ENCODE measurements at places on chromosomes 7 and 10.

DNA sequence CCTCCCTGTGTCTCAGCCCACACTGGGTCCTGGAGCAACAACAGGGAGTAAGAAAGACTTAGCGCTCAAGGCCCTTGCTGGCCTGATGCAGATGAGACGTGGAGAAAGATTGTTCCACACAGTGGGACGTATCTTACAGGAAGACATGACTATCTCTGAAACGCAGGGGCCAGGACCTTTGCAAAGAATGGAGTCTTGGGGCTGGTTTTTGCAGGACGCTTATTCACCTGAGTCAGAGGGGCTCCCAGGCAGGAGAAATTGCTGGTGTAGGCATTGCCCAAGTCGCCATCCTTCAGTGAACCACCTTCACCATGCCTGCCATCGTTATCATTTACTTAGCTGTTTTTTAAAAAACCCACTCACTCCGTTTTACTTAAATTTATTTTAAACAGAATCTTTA lies 11.8 kb upstream of the GDF10 start:
- DNase-seq: no peak

- DNase-seq: no peak
These were observed 98.7 kb downstream of the CTBP2 start for GRCh38 chr10:125061557-125062226.

DNA sequence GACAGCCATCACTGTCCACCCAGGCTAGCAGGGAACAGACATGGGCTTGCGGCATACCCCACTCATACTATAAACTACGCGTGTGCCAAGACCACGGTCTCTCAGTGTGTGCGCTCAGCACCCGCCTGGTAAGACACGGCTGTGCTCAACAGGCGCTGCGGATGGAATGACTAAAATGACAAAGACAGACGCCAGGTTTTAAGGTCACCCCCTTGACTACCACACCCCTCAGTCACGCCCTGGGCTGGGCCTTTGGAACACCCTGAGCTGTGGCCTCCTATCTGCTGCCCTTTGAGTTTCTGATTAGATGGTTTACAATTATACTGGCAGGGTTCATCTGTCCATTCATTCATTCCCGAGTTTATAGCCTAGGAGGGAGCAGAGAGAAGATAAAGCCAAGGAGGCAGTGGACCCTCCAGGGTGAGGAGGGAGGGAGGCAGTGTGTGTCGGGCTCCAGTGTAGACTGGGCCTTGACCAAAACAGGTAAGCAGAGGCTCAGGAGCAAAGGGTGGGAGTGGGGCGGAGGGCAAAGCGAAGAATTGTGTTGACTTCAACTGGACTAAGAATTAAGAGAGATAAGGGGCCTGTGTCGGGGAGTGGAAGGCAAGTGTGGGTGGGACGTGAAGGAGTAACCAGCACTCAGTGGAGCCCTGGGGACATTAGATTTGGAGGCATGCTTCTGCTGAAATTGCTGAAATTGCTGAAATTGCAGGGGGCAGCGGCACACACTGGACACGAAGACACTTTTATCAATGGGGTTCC lies 35.0 kb downstream of the TNS3 start:
- no peak for DNase-seq

DNA sequence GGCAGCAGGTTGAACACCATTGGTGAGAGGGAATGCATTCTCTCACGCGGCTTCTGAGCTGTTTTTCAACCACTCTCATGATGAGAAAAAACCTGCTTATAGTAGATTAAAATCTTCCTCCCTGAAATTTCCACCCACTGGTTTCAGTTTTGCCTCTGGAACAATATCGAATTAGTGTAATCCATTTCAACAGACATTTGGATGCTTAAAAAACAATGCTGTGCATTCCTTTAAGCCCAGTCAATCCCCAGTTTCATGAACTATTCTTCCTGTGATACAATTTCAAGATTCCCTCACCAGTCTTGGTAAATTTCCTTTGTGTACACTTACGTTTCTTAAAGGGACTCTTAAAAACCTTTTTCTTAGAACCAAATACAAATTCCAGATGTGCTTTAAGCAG lies 89.6 kb downstream of the ITIH5 start:
- no peak for DNase-seq

DNA sequence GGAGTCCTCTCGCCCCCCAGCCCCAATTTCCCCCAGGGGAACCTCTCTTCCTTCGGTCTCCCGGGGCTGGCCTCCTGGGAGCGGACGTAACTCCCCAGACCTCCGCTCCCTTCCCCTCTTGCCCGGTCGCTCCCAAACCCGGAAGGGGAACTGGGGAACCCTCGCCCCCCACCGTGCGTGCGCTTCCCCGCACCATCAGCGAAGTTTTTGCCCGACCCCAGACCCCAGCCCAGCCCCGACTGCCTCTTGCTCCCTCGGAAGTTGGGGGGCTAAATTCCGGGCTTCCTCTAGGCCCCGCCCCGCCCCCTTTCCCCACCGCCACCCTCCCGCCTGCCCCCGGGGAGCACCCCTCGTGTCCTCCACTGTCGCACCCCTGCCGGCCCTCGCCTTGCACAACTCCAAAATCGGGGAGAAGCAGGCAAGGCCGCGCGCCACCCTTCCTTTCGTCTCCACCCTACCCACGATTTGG lies 436 bp downstream of the GNB2 start:
- DNase-seq: no peak

- no peak for DNase-seq
These were observed 19.1 kb downstream of the PLPP4 start for GRCh38 chr10:120475844-120476791.

GRCh38 chr7:128812514-128813168 lies 17.6 kb upstream of the FLNC start:
- no peak for DNase-seq

GRCh38 chr7:38870147-38870546 lies 38.8 kb downstream of the VPS41 start:
- no peak for DNase-seq

DNA sequence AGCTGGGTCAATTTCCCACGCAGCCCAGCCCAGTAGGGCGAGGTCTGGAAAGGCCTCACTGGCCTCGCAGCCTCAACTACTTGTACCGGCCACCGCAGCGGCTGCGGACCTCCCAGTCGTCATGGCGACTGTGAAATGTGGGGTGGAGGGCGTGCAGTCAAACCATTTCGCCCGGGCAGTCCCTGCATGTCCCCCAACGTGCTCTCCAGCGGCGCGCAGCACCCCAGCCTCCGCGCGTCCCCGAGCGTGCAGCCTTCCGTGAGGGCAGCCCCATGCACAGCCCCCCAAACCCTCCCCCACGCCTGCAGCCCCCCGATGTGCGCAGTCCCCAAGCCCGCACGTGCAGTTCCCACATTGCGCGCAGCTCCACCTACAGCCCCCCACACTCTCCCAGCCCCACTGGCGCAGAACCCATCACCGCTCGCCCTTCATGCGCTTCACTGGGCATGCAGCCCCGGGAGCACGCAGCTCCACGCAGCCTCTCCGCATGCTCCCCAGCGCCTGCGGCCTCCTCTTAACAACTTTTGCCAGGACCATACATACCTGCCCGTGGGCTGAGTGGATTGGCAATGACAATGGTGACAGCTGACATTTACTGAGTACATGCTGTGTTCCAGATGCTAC lies 34.5 kb upstream of the SFTPD start:
- DNase-seq: no peak

- DNase-seq: no peak
These were observed 107.8 kb downstream of the SRI start for GRCh38 chr7:88111954-88112471.

DNA sequence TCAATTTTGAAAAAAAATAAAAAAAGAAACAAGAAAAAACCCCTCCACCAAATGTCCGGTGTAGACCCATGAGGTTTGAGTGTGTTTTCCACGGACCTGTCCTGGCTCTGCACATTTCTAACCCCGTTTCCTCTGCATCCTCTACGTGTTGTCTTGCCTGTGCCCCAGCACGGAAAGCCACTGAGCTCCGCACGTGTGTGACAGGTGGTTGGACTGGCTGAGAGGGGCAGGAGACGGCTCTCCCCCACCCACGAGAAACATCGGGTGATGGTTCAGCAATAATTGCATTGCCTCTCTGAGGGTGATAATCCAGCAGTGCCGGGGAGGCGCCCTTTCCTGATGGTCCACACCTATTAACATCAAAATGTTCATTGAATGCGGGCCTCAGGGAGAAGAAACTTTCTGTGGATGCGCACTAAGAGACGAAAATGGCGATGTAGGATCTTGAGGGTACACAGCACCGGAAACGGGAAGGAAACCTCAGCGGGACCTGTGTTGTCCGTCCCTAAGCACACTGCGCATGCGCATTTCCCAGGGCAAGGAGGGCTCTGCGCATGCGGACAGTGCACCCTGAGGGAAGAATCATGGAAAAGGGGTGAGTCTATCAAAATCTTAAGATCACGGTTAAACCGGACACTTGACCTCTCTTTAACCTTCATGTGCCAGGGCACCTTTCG lies 470.1 kb upstream of the ADARB2 start:
- DNase-seq: no peak

DNA sequence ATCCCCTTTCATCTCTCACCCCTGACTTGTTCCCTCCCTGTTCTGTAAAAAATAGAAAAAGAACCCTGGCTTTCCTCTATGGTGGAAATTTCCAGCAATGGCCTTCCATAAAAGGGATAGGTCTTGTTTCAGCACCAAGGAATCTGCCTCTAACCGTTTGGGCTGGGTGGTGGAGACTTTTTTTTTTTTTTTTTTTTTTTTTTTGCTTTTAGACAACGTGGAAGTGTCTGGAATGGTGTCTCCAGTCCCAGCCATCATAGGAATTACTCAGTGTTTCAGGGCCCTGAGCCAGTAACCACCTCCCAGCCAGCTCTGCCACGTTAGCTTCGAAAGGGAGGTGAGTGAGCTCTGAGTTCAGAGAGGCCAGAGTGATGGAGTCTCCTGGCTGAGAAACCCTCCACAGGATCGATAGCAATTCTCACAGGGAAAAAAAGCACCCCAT lies 97.3 kb upstream of the COL1A2 start:
- DNase-seq: no peak

DNA sequence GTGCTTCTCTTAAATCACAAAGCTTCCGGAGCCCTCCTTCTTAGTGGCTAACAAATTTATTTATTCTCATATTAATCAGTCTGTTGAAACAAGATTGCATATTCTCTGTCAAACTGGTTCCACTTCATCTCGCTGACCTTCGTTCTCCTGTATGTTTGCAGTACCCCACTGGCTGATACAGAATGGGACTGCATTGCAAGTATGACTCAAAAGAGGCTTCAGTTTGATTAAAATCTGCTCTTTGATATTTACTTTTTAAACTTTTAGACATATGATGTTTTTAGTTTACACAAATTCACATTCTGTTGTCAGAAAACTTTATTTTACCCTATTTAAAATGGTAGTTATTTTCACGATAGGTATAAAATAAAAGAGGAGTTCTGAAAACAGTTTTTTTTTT lies 14.3 kb upstream of the ARHGAP12 start:
- DNase-seq: no peak

GRCh38 chr10:60652628-60653027 lies 125.7 kb upstream of the CDK1 start:
- no peak for DNase-seq

DNA sequence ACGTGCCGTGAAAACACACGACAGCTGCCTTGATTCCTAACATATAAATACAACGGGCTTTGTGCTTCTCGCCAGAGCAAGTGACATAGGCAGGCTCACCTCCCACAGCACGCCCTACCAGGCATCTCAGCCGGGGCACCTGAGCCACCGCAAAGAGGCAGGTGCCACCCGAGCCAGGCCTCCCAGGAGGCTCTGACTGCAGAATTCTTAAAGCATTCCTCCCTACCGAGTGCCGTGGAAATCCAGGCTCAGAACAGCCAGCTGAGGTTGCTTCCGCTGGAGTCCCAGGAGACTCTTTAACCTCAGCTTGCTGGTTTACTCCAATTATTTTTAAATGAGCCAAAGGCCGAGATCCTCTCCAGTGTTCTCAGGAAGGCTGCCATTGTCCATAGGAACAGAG lies 206.5 kb downstream of the USP6NL start:
- DNase-seq: no peak

DNA sequence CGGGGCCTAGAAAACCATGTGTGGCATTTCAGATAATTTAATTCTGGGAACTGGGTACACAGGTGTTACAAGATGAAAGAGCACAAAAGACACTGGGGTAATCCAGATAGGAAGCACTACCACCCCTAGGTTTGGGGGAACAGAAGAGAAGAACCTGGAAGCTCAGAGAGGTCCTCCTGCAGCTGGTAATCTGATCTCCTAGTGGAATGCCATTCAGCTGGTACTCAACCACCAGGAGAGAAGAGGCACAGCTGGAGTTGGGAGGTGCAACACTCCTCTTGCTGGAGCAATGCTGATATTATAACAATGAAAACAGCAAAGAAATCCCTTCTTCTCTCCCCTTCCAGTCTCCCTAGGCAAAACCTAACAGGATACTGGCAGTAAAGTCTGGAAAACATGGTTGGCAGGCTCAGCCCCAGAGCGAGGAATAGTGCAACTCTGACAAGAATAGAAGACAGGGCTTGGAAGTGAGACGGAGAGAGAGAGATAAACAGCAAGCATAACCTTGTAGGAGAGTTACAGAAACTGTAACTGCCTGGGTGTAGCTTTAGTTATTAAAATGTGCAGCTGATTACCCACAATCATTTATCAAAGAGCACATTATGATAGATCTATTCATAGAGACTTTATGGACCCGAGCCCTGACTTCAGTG lies 35.0 kb downstream of the NRF1 start:
- no peak for DNase-seq

DNA sequence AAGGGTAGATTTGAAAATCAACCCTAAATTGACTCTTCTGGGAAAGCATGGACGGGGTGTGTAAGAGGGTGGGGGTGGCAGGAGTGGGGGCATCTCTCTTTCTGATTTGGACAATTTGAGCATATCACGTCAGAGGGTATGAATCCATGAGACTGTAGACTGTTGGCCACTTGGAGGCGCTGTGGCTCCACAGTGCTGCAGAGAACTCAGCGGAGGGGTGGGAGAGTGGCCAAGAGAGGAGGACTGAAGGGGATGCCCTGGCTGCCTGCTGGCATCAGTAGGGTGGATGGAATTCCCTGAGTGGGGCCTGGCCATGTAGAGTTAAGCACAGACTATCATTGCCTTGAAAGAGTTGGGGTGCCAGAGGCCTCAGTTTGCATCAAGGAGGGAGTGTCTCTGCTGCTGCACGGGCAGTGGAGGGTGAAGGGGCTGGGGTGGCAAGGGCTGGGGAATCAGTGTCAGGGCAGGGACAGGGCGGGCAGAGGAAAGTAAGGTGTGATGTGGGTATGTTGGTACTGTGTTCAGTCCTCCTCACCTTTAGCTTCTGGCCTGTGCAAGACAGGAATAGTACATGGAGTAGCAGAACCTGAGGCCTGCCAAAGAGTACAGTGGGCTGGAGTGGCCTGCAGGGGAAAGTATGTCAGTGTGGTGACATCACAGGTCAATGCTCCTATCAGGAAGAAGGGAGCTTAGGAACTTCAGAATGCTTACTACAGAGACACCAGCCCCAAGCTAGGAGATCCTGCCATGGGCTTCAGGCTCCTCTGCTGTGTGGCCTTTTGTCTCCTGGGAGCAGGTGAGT lies 133.5 kb upstream of the PRSS58 start:
- no peak for DNase-seq

DNA sequence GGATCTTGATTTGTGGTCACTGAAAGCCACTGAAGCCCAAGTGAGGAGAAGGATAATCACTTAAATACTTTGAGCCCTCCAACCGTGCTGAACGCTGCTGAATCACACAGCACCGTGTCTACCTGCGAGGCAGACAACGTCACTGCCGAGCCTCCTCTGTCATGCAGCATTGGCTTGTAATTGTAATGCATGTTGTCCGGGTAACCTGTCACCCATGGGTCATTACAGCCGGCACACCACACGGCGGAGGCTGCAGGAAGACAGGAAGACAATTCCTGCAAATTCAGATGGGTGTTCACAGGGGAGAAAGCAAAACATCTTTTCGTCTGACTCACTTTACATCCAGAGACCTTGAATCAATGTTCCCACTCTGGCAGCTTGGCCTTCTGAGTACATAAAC lies 546.1 kb upstream of the FOXK1 start:
- DNase-seq: no peak
